ENCODE measurements at places on chromosomes 7 and 10.
A peak's percentile ranks its signal among the peaks of the same experiment; 100 is the strongest.

DNA sequence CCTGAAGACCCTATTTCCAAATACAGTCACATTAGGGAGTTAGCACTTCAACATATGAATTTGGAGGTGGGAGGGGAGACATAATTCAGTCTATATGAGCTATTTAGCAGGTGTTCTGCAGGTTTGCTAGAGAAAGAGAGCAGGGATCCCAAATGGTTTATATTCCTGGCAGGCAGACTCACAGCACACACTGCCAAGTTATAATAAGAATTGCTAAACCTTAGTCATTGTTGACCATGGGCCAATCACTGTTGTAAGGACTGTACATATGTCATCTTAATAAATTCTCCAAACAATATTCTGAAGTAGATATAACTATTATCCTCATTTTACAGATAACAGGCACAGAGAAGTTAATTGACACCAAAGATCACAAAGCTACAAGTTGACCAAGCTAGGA, 1.5 kb upstream of the CCDC3 start:
- DNase-seq = no peak

DNA sequence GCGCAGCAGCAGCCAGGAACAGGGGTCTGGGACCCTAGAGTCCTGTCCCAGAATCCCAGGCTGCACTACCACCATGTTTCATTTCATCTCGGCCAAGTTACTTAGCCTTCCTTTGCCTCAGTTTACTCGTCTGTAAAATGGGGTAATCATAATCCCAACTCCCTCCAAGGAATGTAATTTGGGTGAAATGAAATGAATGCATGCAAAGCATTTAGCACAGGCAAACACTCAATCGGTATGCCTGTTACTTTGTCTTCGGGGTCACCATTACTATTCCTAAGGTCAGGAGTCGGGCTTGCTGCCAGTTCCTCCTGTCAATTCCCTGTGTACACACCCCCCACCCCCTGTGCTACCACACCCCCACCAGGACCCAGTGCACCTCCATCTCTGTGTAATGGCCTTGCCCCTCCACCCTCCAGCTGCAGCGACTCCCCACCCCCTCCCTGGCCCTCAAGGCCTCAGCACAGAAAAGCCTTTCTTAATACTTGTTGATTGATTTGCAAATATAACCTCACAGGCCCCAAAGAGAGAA, 1.7 kb downstream of the TNS3 start:
- DNase-seq = no peak

DNA sequence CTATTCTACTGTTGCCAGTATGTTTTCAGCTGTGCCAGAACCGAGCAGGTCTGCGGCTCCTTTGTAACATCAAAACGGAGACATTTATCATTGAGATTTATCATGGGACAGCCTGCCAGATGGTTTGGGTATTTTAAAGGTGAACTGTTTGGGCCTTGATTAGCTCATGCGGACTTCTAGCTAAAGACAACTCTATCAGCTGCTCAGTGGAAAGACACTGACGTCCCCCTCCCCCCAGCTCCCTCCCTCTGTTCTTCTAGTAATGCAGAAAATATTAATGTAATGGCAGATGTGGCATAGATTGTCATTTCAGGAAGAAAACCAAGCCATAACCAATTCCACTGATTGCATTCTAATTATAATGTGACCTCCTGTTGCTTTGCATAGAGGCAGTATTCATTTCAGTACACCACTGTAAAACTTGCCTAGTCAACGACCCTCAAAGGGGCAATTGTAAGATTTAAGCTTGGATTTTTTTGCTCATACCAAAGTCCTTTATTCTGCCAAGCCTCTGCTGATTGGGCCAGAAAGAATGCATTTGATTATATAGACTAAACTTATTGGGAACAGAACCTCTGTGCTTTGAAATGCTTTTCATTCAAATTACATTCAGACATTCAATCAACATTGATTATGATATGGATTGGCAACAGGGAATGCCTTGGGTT, 966.8 kb downstream of the LRMDA start:
- no peak for DNase-seq

- peak; percentile 7 for DNase-seq
These were observed 386.9 kb upstream of the CNTNAP2 start for GRCh38 chr7:145729691-145730090.

DNA sequence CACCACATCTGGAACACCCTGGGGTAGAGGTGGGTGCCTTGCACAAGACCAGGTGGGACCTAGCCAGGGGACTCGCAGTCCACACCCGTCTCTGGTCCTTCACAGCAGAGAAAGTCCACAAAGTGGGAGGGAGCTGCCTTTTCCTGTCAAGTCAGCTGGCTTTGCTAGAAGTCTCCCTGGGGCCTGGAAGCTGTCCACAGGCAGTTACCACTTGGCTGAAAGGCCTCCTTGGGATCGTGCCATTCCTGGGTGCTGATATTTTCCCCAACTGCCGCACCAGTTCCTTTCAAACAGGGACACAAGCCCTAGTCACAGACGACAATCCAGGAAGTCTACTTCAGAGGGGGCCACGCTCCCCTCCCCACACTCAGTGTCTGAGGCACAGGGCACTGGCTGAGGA, 75.4 kb downstream of the AFAP1L2 start:
- no peak for DNase-seq

DNA sequence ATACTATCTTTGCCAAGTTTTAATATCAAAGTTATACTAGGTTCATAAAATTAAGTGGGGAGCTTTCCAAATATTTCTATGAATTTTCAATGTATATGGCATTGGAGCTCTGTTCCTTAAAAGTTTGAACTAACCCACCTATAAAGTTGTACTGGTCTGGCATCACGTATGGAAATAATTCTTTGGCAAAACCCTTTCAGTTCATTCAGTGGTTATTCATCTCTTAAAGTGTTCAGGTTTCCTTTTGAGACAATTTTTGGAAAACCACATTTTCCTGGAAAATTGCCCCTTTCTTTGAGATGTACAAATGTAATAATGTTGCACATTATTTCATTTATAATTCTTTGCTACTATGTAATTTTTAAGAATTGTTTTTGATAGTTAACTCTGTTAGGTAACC, 62.5 kb upstream of the INPP5A start:
- no peak for DNase-seq

GRCh38 chr7:54995610-54996363, 23.0 kb upstream of the EGFR start:
- no peak for DNase-seq

- no peak for DNase-seq
These were observed 132.1 kb downstream of the MACC1 start for GRCh38 chr7:20085086-20085485.

- no peak for DNase-seq
These were observed 44.3 kb downstream of the MSRB2 start for GRCh38 chr10:23139677-23140076.

GRCh38 chr10:75617485-75618155, 186.2 kb downstream of the LRMDA start:
- no peak for DNase-seq

DNA sequence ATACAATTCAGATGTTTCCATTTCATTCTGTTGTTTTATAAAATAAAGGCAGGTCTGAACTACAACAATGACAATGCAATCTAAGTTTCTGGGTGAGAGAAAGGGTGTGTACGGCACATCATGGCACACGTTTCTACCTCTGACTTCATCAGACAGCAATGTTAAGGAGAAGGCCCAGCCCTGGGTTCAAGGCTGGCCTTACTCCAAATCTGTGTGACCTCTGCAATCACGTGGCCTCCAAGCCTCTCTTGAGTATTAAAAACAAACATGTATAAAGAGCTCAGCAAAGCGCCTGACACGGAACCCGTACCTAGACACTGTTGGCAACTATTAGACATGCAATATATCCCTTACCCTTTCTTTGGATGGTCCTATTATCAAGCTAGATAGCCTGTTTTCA, 114.1 kb downstream of the LARP4B start:
- no peak for DNase-seq

GRCh38 chr7:40492946-40493345, 358.1 kb downstream of the SUGCT start:
- no peak for DNase-seq

DNA sequence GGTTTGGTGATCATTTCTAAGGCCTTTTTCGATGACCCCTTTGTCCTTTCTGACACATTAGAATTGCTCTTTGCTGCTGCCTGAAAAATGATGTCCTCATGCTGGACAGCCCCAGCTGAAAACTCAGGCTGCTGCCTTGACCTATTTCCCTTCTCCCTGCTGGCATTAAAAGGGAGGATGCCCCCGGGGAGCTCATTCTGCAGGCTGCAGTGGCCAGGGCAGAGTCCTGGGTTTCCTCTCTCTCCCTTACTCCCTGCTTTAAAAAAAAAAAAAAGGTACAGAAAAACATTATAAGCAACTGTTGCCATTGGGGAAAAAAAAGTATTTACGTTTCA, 35.4 kb downstream of the LRRC4 start:
- DNase-seq = no peak

DNA sequence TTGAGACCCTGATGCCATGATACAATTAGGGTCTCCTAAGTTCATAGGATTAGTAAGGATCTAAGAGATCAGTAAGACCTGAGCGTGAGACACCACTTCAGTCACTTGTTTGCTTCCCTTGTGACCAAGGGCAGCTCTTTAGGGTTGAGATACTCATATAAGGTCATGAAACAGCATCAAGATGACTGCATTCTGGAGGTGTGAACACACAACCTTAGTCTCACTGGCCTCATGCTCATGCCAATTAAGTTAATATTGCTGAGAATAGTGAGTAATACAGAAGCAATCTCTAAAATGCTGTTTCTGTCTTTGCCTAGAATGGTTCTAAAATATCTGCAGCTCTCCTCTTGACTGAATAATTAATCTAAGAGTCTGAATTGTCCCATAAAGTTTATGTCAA, 39.6 kb upstream of the KLHL7 start:
- DNase-seq = peak; percentile 21

- DNase-seq = no peak
These were observed 62.1 kb upstream of the COL1A2 start for GRCh38 chr7:94332571-94332970.

DNA sequence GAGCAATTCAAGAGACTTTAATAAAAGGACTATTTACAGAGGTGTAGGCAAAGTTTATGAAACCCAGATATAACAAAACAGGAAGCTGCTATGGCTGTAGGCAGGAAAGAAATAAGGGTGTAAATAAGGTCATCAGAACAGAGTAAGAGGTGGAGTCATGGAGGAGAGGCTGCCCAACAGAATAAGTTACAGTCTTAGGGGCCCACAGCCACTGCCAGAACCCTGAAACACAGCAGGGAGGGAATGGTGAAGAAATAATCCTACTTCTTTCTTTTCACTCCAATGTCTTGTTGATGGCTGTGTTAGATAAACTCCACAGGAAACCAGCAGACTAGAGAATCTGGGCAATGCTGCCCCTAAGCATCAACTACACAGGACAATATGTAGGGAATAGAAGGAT, 155.8 kb upstream of the TAC1 start:
- DNase-seq = no peak

GRCh38 chr7:11366118-11366517, 392.4 kb downstream of the PHF14 start:
- DNase-seq = no peak

DNA sequence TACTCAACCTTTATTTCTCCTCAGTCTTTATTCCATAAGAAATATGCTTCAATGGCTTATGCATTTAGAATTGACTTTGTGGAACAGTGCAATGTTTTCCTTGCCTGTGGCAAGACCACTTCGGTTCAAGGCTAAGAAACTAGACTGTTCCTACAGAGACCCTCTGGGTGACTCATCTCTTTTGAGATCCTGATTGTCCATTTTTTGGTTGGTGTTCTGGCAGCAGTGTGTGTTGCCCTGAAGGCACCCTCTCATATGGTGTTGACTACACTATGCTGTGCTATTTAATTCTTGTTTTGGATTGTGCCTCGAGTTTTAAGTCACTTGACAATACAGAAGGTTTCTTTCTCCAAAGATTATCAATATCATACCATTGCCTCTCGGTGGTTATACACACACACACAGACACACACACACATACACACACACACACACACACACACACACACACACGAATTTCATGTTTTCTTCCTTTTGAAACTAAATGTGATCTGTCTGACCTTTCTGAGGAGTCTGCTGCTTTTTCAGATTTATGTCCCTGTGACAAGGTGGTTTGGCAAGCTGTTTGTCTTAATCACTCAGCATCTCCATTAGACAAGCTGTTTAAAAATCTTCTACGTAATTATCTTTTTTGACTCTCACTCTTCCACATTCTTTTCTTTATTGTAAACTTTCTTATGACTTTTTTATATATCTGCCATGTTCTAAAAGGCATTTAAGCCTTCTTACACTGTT, 187.2 kb downstream of the VTI1A start:
- DNase-seq = peak; percentile 57

GRCh38 chr7:97002555-97003261, 2.6 kb upstream of the DLX6 start:
- no peak for DNase-seq

- no peak for DNase-seq
These were observed 558.8 kb upstream of the C7orf33 start for GRCh38 chr7:148031811-148032210.

DNA sequence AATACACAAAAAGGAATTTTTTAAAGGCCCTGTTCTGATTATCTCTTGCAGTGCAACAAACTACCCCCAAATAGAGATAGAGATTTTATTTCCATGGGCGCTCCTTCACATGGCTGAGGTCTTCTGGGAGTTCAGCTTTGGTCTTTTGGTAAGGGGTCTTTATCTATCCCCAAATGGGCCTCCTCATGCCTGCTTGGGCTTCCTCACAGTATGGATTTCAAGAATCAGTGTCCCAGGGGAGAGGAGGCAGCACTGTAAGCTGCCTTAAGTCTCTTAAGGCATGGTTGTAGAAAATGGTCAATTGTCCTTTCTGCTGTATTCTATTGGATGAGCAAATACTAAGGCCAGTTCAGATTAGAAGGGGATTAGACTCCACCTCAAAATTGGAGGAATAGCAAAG, 966.2 kb downstream of the TYW1 start:
- no peak for DNase-seq

- no peak for DNase-seq
These were observed 439.5 kb upstream of the NFE2L3 start for GRCh38 chr7:25712500-25712899.

DNA sequence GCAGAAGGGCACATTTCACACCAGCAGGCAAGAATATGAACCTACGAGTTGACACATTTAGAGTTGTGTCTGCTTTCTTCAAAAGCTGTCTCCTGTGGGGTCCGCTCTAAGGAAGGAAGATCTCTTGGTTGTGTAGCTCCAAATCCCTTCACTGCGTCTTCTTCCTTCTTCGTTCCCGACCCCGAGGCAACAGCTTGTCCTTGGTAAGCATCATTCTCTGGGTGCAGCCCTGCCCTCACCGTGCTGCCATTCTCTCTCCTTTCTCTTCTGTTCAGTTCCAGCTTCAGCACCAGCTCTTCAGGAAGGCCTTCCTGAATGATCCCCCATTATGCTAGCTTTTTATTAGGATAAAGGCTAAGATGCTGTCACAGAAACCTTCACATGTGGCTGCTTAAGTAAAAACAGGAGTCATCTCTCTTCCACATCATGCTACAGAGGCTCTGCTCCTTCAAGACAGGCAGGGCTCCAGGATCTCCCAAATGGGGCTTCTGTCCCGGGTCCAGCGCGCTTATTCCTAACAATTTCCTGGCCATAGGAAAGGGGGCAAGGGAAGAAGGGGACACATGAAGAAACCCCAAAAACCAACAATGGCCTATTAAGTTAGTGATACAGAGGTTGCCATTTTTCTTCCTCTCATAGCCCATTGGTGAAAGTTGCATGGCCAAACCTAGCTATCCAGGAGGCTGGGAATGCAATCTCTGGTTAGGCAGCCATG, 52.2 kb upstream of the SHH start:
- DNase-seq = no peak

GRCh38 chr10:130362308-130362761, 226.1 kb downstream of the GLRX3 start:
- no peak for DNase-seq

GRCh38 chr10:132319853-132320653, 11.9 kb upstream of the LRRC27 start:
- DNase-seq = peak; percentile 61

GRCh38 chr10:101301111-101301731, 52.7 kb upstream of the BTRC start:
- no peak for DNase-seq

All from fibroblast of skin of left quadriceps (primary cell).